Foreskin melanocyte (primary cell): ENCODE measurements at places on chromosomes 13 and 19.

DNA sequence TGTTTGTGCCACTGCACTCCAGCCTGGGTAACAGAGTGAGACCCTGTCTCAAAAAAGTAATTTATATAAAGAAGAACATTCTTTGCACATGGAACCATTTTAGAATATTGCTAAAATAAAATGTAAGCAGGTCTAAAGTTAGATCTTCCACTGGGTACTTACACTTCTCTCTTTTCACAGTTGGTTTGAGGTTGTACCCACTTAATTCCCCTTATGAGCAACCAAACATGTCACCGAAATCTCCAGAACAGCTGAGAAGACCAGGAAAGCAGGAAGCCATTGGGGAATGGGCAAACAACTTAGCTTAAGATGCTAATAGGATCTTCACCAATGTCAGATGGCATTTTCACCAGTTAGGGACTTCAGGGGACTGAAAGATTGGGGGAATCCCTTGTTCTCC is 18.8 kb downstream of the NLRP4 start:
- no peak for DNase-seq

DNA sequence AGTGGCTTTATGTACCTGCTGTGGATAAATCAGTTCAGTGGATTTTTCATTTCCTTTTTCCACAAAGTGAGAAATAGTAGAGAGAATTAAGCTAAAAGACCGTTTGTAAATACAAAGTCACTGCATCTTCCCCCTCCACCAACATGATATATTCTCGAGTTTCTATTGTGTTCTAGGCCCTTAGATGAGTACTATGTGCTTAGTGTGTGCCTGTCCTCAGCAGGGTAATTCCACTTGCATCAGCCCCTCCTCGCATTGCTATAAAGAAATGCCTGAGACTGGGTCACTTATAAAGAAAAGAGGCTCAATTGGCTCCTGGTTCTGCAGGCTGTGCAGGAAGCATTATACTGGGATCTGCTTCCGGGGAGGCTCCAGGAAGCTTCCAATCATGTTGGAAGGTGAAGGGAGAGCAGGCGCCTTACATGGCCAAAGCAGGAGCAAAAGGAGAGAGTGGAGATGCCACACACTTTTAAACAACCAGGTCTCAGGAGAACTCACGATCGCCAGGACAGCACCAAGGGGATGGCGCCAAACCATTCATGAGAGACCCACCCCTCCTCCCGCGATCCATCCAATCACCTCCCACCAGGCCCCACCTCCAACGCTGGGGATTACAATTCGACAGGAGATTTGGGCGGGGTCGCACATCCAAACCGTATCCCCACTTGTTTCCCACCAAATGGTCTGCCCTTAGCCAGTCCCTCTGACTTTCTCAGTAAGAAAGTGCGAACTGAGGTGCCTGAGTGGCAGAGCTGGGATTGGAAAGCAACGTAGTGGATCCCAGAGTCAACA is 102.3 kb upstream of the ABCC4 start:
- no peak for DNase-seq

DNA sequence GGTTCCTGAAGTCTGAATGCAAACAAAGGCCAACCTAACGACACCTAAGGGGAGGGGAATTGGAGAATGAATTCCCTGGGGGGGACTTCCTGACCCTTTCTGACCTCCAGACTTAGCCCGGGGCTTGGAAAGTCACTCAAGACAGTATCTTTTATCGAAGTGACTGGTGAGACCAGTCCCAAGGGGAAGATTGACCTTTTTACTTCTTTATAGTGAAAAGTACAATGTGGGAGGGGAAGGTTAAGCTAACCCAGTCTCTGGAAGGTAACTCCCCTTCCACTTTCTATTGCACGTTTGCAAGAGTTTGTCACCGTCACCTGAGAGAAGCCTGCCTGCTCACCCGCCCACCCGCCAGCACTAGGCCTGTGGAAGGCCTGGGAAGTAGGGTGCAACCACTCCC is 111.9 kb downstream of the EFNB2 start:
- DNase-seq, result no peak

DNA sequence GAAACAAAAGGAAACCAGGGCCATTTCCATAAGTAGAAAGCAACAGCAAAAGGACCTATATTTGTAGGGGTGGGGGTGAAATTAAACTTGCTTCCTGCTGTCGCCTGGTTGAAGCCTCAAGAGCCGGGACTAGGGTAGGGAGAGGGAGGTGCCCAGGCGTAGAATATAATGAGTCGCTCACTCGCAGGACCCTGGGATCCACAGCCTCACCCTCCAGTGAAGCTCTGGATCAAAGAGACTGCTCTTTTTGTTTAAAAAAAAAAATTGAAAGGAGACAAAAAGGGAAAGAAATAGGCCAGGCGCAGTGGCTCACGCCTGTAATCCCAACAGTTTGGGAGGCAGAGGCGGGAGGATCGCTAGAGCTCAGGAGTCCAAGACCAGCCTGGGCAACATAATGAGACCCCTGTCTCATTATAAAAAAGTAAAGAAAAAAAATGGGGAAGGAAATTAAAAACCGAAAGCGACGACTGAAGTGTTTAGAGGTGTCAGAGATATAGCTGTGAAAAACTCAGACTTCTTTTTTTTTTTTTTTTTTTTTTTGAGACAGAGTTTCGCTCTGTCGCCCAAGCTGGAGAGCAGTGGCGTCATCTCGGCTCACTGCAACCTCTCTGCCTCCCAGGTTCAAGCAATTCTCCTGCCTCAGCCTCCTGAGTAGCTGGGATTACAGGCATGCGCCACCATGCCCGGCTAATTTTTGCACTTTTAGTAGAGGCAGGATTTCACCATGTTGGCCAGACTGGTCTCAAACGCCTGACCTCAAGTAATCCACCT is 10.9 kb upstream of the ADGRE5 start:
- DNase-seq, result no peak

- DNase-seq, result no peak
These were observed 7.8 kb downstream of the CEACAM4 start for GRCh38 chr19:41619018-41619556.

GRCh38 chr13:97238432-97238831 is 16.3 kb downstream of the MBNL2 start:
- no peak for DNase-seq

DNA sequence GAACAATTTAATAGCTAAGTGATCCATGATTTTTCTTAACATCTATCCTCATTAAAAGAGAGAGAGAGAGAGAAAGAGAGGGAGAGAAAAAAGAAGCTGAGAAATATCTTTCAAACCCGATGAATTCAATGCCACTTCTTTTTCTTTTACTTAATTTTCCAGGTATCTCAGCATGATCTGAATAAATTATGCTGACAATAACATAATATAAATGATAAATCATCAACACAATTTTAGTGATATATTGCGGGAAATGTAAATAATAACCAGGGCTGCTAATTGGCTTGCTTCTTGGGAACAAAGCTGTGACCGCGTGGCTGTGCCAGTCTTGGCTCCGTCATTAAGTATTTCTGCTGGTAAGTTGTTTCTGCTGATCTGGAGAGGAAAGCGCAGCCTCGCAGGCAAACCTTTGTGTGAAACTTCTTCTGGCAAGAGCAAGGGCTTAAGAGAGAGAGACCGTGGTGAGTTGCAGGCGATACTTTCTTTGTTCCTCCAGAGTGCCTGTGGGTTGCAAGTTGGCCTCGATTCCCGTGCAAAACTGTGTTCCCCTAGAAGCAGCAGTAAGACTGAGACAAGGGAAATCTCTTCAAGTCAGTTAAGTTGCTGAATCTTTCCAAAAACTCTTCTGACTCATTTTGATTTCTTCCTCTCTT is 489.1 kb upstream of the TSHZ3 start:
- no peak for DNase-seq

DNA sequence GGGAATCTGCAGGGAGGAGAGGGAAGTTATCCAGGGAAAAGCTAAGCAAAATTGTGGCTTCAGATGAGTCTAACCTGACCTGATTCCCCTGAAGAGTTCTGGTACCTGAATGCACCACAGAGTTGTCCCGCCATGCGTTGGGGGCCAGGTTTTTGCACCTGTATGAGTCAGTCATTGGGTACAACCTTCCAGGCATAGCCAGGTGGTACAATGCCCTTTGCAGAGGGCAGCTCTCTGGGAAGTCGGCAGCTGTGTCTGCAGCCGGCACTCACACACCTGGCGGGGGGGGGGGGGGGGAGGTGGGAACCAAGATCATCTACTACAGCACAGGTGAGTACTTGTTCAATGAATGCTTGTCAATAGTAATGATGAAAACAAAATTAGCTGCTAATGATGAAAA is 52.5 kb upstream of the GTF3A start:
- no peak for DNase-seq

DNA sequence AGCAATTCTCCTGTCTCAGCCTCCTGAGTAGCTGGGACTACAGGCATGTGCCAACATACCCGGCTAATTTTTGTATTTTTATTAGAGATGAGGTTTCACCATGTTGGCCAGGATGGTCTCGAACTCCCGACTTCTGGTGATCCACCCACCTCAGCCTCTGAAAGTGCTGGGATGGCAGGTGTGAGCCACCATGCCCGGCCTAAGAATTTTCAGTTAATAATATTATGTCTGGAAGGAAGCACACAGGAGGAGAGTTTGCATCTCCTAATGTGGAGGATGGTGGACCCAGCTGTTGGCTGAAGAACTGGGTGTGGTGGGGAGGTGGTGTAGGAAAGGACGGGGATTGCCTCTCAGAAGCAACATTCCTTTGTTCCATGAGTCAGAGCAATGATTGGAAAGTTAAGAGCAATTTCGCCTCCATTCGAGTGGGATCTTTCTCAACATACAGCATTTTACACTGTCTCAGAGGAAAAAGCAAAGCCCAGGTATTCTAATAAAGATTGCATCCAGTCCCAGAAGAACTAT is 11.9 kb downstream of the PDCD2L start:
- DNase-seq, result no peak

DNA sequence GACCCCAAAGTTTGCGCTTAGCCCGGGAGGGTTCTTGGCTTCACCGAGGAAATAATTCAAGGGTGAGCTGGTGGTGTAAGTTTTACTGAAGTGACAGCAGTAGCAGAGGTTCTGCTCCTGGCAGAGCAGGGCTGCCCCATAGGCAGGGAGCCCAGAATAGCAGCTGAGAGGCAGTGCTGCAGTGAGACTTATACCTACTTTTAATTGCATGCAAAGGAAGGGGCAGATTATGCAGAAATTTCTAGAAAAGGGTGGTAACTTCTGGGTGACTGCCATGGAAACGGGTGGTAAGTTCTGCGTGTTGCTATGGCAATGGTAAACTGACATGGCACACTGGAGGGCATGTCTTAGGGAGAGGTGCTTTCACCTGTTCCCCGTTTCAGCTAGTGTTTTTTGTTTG is 17.5 kb upstream of the CAMSAP3 start:
- no peak for DNase-seq

DNA sequence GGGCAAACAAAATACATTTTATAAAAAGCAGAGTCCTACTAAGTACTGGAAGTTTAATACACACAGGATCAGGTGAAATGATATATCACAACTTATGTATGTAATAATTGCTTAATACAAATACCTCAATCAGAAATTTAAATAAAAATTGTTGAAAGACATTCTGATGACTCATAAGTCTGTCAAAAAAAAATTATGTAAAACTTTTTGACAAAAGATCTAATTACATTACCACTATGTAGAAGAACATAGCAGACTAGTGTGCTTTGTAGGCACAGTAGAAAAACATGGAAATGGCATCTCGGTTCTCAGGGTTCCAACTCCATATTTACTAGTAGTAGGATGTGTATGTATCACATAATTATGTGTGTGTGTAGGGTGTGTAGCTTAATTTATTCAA is 156.2 kb downstream of the DNAJC3 start:
- no peak for DNase-seq

DNA sequence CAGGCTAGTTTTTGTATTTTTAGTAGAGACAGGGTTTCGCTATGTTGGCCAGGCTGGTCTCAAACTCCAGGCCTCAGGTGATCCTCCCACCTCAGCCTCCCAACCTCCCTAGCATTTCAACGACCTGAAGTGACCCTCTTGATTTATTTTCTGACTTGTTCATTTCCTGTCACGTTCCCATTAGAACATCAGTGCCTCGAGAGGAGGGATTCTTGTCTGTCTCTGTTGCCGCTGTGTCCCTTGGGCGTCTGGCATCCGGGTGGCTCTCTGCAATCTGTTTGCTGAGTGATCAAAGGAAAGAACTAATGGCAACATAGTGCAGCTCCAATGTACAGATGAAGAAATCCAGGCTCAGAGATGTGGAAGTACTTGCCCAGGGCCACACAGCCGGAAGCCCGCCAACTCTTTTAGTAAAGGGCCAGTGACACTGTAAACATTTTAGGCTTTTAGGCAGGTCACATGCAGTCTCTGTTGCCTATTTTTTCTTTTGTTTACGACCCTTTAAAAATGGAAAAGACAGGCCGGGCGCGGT is 47.5 kb downstream of the NFIC start:
- DNase-seq, result no peak

- no peak for DNase-seq
These were observed 204.8 kb downstream of the MYO16 start for GRCh38 chr13:108834193-108834592.

GRCh38 chr19:44839276-44839675 is 6.8 kb upstream of the NECTIN2 start:
- DNase-seq, result no peak

GRCh38 chr19:23436944-23437343 is 41.7 kb upstream of the ZNF91 start:
- DNase-seq, result no peak

GRCh38 chr13:44326961-44327360 is 46.7 kb upstream of the SERP2 start:
- no peak for DNase-seq

DNA sequence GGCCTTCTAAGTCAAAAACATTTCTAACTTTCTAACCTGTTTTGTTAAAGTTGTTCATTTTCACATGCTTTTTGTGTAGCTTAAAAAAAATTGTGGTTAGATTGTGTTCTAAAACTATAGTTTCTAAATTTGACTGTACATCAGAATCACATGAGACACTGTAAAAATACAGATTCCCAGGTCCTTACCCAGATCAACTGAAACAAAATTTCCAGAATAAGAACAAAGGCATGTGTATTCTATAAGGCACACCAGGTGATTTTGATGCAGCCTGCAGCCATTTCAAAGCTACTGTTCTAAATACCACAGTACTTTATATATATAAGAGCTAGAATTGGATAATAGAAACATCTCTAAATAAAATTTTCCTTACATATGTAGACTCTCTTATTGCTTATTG is 29.1 kb downstream of the INTS6 start:
- no peak for DNase-seq

DNA sequence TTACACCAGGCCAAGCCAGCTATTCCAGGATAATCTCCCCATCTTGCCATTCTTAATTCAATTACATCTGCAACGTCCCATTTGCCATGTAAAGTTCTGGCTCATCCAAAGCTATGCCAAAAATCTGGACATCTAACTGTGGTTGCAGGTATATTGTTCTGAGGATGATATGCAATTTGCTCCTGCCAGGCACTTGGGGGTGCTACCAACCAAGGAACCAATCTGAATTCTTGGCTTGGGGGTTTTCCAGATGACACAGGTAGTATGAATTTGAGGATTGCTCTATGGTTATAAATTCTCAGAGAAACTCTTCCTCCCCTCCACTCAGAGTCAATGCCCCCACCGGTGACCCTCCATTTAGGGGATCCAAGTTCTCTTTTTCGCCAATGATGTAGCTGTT is 33.0 kb downstream of the CRYL1 start:
- DNase-seq, result no peak

GRCh38 chr13:79392882-79393563 is 13.0 kb downstream of the RBM26 start:
- DNase-seq, result no peak

GRCh38 chr19:1815605-1816529 is 3.8 kb upstream of the ATP8B3 start:
- no peak for DNase-seq
